ENCODE measurements at places on chromosomes 3 and 15.

GRCh38 chr3:5332270-5332956, 144.9 kb downstream of the EDEM1 start:
- no peak for DNase-seq

GRCh38 chr3:49534581-49535441, 19.5 kb upstream of the BSN start:
- no peak for DNase-seq

DNA sequence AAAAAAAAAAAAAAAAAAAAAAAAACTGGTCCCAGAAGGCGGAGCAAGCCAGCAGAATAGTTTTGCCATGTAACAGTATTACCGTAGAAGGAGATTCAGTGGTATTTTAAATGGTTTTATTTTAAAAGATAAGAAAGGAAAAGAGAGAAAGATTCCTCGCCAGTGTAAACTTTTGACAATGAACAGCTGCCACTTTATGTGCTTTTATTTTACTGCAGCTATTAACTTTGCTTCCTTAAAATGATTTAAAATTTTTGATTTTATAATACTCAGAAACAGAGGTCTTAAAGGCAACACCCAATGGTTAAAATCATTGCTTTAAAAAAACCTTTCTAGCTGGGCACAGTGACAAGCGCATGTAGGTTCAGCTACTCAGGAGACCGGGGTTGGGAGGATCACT, 46.8 kb downstream of the TMCO5A start:
- DNase-seq, result no peak

GRCh38 chr3:133610031-133610430, 36.5 kb downstream of the CDV3 start:
- DNase-seq, result no peak

DNA sequence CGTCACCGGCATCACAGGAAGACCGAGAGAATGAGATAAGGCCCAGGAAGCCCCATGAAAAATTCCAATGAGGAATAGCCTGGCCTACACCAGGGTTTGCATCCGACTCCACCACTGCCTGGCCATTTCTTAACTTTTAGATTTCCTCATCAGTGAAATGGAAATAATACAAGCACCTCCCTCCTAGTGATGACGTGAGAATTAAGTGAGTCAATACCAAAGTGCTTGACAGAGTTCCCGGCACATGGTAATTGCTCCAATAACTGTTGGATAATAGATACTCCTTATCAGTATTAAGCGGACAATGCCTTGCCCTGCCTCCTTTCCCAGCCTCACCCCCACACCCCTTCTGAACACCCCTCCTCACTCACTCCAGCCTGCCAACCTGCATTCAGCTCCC, 105.4 kb downstream of the TLE3 start:
- no peak for DNase-seq

GRCh38 chr15:80163217-80163616, 10.4 kb downstream of the FAH start:
- no peak for DNase-seq

Data from activated CD4-positive, alpha-beta T cell treated with anti-CD3 and anti-CD28 coated beads, Interleukin-2, Interleukin-4, amounts not matched to agents 100 ng/mL and 50 ng/mL, durations not matched to agents 16 hours and 8 hours (primary cell).